Activated naive CD4-positive, alpha-beta T cell treated with anti-CD3 and anti-CD28 coated beads, Interleukin-2, amount 50 U/mL, for 72 hours (primary cell): ENCODE measurements at places on chromosomes 2 and 18. TPM values are rescaled to one million over a fixed set of nuclear protein-coding genes. Genes with fewer than 3 reads are reported as not detected.
A peak's percentile ranks its signal among the peaks of the same experiment; 100 is the strongest.

CCNYL1 gene
- 4.4 TPM for total RNA-seq

DNA sequence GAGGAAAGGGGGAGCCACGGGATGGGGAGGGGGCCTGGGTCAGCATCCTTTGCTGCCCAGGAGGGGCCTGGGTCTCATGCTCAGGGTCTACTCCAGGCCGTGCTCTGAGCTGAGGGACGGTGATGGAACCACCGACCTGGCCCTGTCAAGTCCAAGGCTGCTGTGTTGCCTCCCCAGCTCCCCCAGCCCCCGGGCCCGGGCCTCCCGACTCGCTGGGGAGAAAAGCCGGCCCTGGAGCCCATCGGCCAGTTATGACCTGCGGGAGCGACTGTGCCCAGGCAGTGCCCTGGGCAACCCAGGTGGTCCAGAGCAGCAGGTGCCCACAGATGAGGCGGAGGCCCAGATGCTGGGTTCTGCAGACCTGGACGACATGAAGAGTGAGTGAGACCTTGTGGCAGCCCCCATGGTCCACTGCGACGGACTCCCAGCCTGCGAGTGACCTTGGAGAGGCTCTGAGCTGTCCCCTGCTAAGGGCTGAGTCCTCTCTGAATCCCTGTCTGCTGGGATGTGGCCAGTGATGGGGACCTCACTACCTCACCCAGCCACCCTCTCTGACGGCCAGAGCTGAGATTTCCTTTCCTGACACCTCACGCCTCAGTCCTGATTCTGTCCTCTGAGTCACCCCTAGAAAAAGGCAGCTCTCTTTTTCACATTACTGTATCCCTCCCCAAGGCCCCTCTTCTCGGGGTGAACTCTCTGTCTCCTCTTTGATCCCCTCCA, 2.7 kb downstream of the SLC4A3 start:
- no peak for DNase-seq

GRCh38 chr2:30287190-30287840, 56.0 kb downstream of the LBH start:
- no peak for DNase-seq

DNA sequence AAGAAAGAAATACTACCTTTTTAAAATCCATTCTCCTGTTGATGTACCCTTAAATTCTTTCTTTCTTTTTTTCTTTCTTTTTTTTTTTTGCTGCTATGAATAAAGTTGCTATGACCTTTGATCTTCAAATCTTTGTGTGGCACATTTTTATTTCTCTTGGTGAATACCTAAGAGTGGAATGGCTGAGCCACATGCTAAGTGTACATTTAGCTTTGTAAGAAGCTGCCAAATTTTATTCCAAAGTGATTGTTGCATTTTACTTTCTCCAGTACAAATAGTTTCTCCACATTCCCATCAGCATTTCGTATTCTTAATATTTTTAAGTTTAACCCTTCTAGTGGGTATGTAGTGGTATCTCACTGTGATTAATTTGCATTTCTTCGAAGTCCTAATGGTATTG, 88.8 kb upstream of the RAB27B start:
- DNase-seq: no peak

DNA sequence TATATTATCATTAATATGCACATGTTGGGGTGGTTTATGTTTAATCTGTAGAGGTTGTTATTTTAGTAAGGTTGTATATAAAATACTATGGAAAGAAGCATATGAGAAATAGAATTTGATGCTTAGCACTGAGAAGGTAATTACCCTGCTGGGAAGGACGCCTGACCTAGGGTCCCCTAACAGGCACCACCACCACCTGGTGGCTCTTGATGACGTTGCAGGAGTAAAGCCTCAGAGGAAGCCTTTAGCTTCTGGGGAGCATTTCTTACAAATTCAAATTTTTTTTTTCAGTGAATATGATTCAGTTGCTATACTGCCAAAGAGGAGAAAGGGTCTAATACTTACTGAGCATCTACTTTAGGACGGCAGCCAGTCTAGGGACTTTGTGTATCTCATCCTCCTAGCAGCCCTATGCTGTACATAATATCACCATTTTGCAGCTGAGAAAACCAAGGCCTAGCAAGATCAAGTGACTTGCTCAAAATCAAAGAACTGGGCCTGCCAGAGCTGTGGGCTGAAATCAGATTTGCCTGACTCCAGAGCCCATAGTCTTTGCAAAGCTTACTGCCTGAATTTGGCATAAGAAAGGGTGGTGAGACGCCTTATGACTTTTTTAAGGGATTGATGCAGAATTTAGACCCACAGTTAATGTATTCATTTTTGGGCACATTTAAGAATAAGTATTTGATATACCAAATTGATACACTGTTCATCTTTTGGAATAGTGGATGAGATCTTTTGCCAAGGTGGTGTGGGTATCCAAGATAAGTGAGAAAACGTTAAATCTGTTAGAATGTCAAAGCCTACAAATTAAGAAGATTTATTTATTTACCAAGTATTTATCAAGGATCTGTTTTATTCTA, 78.8 kb upstream of the GAREM1 start:
- DNase-seq: no peak

PAIP2B gene
- total RNA-seq: 3.7 TPM

- no peak for DNase-seq
Observed at GRCh38 chr2:223967981-223968380, 10.7 kb downstream of the MRPL44 start.

DNA sequence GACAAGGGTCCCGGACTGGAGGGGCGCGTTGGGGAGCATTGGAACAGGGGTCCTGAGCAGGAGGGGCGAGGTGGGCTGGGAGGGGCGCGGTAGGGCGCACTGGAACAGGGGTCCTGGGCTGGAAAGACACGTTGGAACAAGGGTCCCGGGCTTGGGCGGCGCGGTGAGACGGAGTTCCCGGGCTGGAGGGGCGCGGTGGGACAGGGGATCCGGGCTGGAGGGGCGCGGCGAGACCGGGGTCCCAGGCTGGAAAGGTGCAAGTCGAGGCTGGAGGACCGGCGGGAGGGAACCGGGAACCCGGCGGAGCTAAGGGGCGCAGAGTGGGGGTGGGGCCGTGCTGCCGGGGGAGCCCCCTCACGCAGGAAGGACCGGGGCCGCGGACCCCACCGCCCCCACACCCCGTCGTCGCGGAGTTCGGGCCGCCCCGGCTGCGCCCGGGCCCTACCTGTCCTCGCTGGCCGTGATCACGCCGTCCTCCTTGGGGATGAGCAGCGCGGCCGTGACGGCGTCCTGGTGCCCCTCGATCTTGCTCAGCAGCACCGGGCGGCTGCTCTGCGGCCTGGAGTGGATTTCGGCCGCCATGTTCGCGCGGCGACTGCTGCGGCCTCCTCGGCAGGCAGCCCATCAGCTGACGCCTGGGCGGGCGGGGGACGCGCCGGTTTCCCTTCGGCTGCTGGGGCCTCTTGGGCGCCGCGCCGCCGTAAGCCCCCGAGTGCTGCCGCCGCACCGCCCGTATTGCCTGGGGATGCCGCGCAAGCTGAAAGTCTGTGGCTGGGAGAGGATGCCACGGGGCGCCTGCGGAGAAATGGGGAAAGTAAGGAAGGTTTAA, at the start of gene WDFY1:
TSS of gene WDFY1 (minus strand) at position 633 of the 829 bp plus-strand sequence. CDS start at position 582, 51 bp downstream.
- DNase-seq: peak; percentile 82

CXCR4 gene
- 196 TPM for total RNA-seq

SP9 gene
- total RNA-seq: not detected

TCF7L1 gene
- total RNA-seq: not detected

CHST9 gene
- not detected for total RNA-seq
